Astrocyte of the cerebellum (primary cell): ENCODE measurements at places on chromosomes 5 and 9.
A peak's percentile ranks its signal among the peaks of the same experiment; 100 is the strongest.

GRCh38 chr9:75500479-75500878 lies 390.0 kb upstream of the PCSK5 start:
- no peak for DNase-seq

DNA sequence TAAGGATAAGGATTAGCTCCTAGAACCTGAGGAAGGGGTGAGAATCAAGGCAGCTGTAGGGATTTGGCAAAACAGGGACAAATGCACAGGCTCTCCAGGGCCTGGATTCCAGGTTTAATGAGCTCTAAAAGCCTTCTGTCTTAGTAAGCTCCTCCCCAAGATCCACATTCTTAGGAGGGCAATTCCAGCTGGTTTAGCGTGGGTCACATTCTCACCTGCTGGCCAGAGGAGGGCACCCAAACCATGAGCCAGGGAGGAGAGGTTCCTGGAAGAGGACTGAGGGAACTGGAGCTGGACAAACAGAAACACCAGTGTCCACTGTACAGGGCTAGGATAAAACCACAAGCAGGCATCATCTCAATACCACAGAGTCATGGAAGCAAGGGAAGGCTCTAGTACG lies 480.0 kb downstream of the CCDC171 start:
- peak; percentile 53 for DNase-seq

DNA sequence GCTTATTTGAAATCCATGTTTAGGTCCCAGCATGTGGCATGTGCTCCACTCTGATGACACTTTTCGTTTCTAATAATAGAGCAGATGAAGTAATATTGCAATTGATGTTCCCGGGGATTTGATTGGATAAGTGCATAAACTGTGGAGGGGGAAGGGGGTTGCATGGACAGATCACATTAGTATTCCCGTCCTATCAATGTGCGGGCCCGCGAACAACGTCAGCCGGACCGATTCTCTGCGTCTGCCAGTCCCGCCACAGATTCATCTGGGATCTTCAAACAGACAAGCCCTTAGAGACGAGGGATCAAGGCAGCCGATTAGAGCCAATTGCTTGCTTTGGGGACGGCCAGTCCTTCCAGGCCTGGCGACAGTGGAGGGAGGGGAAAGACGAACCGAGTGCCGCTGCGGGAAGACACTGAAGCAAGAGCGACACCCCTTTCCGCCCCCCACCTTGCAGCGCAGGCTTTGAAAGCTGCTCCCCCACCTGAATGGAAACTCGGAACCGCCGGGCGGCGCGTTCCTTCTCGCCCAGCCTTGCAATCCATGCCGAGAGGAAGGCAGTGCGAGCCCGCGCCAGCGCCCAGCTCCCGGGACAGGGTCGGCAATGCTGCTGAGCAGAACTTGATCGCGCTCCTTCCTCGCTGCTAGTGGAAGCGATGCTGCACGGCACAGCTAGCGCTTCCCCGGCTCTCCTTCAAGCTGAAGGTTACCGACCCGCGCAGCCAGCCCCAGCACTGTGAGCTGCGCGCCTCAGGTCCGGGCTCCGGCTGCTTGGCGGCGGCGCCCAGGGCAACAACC lies at the start of gene RGS7BP:
Gene RGS7BP, plus strand, starts transcription at position 247 of the 798 bp plus-strand sequence. CDS start 610 bp downstream, outside the sequence.
- DNase-seq, result peak; percentile 8

- DNase-seq, result no peak
Measured at GRCh38 chr5:59393585-59394420, 499.7 kb downstream of the PDE4D start.

DNA sequence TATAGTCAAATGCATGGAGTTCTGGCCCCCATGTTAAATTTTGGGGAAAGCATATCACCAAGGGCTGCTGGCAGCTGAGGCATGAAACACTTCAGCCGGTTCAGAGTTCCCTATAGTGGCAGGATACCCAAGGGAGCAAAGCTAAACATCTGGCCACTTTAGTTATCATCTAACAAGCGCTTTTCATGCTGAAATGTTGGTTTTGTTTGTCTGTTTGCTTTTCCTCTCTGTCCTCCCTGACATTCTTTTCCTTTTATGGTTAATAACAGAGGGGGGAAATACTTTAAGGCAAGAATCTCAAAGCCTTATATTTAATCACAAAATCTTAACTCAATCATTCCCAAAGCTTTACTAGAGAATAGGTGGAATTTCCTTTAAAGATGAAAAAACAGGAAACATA lies 11.9 kb downstream of the APBA1 start:
- DNase-seq, result no peak

GRCh38 chr5:144972317-144972716 lies 801.6 kb downstream of the KCTD16 start:
- no peak for DNase-seq

DNA sequence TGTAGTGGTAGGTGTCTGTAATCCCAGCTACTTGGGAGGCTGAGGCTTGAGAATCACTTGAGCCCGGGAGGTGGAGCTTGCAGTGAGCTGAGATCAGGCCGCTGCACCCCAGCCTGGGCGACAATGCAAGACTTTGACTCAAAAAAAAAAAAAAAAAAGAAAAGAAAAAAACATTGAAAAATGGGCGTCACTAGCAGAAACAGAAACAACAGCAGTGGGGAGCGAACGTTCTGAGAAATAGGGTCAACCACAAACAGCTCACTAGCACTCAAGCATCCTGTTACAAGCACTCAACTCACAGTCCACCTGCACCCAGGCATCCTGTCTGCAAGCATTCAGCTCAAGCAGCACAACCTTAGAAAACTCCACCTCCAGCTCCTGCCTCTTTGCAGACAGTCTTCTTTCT lies 17.2 kb downstream of the TRIM14 start:
- DNase-seq, result no peak
